ENCODE measurements at places on chromosomes 6 and 20.

GRCh38 chr20:62788607-62789006 is 7.7 kb upstream of the MRGBP start:
- DNase-seq, result no peak

- no peak for DNase-seq
Observed at GRCh38 chr6:37027811-37028469, 22.5 kb downstream of the FGD2 start.

DNA sequence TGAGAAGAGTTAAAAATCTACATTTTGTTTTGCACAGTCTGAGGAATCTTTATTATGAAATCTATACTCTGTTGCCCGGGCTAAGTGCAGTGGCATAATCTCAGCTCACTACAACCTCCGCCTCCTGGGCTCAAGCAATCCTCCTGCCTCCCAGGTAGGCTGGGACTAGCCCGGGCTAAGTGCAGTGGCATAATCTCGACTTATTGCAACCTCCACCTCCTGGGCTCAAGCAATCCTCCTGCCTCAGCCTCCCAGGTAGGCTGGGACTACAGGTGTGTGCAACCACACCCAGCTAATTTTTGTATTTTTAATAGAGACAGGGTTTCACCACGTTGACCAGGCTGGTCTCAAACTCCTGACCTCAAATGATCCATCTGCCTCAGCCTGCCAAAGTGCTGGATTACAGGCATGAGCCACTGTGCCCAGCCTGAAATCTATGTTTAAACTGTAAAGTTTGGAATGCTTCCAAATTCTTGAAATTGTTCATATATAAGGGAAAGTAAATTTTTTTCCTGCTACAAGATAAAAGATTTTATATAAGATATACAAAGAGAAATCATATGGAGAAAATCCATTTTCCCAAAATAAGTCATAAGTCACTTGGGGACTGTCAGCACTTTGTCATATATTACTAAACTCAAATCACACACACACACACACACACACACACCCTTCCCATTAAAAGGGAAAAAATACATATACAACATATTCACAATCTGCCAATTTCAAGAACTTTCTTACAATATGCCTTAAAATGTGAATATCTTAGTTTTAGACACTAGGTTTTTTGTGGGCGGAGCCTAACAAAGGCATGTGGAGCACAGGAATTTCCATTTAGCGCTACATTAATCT is 19.4 kb downstream of the PTPRK start:
- no peak for DNase-seq

- DNase-seq, result no peak
Observed at GRCh38 chr6:16405375-16405774, 167.0 kb downstream of the GMPR start.

DNA sequence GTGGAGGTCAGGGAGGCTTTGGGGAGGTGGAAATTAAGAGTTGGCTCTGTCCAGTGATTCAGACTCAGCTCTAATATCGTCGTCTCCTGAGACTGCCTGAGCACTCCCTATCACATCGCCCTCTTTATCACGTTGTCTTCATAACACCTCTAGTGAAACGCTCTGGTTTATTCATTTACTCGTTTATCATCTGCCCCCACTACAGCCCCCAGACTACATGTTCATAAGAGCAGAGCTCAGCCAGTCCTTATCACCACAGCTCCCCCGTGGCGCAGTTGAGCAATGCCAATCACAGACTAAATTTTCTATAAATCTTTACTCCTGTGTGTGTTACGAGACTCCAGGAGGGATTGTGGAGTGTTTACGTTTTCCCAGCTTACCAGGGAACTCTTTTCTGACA is 316.2 kb downstream of the ADGRB3 start:
- no peak for DNase-seq

DNA sequence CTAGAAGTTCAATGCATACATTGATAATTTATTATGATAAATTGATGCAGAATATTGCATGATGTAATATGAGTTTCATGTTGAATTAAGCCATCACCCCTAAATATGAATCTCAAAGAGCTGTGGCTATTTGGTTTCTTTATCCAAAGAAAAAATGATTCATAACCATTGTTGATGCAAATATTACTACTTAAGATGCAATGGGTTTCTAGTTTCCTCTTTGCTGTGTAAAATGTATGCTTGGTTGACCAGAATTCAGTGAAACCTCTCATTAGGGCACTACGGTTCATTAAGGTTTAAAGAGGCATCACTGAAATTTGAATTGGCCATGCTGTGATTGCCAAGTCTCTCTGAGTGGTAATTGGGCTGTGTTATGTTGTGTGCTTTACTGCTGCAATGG is 492.5 kb upstream of the FLRT3 start:
- DNase-seq, result no peak

DNA sequence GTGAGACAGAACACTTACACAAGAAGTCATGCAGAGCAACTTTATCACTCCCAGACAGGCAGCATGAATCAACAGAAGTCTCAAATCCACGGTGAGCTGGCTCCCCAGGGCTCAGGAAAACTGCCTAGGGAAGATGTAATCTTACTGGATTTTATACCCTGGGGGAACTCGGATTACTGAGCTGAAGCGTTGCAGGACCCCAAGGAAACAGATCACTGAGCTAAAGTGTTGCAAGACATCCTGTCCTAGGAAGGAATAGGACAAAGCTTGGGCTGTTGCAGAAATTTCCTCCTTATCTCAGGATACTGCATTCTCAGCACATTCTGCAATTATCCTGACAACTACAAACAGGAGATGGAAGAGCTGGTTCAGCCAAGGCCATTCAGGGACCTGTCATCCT is 224.8 kb downstream of the TFAP2A start:
- DNase-seq, result no peak

DNA sequence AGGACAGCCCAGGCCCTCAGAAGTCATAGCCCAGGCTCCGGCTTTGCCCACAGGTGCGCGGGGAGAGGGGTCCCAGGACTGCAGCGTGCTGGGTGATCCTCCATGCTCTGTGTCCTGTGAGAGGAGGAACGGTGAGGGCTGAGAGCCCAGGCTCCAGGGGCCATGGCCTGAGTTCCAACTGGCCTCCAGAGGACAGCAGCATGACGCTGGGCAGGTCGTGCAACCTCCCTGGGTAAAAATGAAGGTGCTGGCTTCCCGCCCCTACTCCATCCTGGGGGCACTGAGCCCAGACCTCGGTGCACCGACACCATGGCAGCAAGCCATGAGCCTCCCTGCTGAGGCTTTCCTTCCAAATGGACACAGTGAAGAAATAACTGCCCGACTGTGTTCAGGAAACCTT is 305.4 kb downstream of the TAF4 start:
- DNase-seq, result no peak

DNA sequence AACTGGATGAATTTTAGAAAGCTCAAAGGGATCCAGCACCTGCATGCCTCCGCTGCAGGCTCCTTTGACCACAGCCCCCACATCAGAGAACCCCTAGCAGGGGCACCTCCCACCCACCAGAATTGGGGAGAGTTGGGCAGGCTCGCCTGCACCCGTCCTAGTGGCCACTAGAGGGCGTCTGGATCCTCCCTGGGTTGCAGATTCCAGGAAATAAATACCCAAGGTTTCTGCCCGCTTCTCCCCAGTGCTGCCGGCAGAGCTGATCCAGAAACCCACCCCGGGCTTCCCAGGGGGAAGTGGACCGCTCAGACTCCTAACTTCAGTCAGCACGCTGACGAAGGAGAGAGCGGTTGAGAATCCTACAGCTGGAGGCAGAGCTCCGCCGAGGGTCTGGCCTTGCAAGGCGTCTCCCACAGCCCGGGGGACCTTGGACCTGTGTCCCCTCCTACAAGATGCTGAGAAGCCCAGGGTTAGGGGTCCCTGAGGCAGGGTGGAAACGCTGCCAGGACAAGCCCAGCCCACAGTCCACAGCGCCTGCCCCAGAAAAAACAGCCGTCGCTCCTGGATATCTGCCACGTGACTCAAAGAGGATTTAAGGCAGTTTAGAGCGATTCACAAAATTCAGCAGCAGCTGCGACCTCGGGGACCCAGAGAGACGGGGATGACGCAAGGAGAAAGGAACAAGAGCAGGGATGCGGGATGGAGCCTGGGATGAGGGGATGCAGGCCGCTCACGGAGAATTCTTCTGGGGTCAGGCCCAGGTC is 32.6 kb upstream of the PHACTR3 start:
- DNase-seq, result no peak

- DNase-seq, result no peak
Observed at GRCh38 chr6:43952746-43953145, 174.5 kb downstream of the MRPL14 start.

- no peak for DNase-seq
Observed at GRCh38 chr6:112480553-112480952, 133.4 kb downstream of the RFPL4B start.

DNA sequence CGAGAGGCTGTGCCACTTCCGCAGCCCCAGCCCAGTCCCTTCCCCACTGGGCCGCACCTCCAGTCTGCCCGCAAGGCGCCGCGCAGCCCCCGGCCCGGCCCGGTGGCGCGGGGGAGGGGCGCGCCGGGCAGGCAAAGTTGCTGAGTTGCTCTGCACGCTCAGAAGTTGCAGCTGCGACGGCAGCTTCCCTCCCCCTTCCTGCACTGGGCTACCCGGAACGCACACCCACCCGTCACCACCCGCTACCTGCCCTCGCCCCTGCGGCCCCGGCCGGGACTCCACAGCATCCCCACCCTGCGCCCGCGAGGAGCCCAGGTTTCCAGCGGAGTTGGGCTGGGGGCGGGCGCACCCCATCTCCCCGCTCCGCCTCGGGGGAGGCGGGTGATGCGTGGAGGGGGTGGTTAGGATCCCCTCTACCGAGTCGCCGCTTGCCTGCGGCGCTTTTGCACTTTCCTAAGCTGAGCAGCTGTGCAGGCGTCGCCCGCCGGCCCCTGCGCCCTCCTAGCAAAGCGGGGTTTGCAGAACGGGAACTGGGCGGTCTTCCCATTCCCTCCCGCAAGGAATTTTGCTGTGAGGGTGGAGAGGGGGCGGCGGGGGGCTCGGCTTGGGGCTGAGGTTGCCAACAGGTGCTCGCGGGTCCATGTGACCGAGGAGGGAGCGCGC is 55.9 kb upstream of the RREB1 start:
- peak; percentile 18 for DNase-seq

- no peak for DNase-seq
Observed at GRCh38 chr20:5364997-5365597, 48.3 kb upstream of the PROKR2 start.

- no peak for DNase-seq
Observed at GRCh38 chr6:140857739-140858380, 1274.9 kb upstream of the GJE1 start.

DNA sequence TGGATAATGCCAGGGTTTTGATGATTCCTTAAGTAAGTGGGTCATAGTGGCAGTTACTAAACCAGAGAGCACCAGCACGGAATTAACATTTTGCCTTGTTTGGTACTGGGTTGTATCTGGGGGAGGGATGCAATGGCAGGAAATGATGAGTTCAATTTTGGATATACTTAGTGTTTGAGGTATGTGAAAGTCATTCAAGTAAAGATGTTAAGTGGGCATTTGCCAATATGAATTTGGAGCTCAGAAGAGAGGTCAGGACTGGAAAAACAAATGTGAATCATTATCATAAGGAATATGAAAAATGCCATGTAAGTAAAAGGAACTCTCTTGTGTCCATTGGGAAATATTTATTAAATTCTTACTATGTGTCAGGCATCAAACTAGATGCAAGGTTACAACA is 6.2 kb downstream of the PXT1 start:
- DNase-seq, result no peak

GRCh38 chr20:14375416-14375985 is 38.1 kb upstream of the FLRT3 start:
- no peak for DNase-seq

- DNase-seq, result no peak
Observed at GRCh38 chr20:38272961-38273360, 12.4 kb upstream of the KIAA1755 start.

DNA sequence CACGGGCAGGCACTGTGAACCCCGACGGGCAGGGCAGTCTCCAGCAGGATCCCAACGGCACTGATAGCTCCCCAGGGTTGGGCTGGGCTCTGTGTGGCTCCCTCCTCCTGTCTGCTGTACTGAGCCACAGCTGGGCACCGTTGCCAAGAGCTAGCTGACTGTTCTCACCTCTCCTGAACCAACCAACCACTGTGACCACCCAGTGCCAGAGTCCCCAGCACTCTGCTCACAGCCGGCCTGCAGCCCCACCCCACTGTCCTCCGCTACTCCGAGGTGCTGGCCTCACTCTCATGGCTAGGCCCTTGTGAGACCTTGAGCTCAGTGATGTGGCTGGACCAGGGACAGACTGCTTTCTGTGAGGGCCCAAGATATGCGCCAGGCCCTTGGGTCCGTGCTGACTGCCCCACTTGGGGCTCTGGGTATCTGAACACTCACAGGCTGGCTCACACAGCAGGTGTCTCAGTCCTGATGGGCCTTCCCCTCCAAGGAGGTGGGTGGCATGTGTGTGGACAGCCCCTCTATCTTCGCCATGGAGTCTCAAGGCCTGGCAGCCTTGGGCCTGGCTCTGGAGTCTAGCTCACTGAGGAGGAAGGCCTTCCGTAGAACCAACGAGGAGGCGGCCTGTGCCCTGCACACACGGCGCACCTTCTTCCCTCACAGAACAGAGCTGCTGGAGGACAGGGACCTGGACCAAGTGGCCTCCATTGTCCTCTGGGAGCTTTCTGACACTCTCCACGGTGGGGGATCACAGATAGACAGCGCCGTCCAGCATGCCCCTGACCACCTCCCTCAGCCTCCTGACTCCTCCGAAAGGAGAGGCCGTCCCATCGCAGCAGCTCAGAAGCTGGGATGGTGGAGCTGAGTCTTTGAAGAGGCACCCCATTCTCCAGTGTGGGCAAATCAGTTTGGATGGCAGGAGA is 53.5 kb downstream of the TCP11 start:
- no peak for DNase-seq

- no peak for DNase-seq
Observed at GRCh38 chr6:106090001-106090400, 3.9 kb downstream of the PRDM1 start.

GRCh38 chr6:28789553-28790083 is 134.2 kb downstream of the TRIM27 start:
- no peak for DNase-seq

DNA sequence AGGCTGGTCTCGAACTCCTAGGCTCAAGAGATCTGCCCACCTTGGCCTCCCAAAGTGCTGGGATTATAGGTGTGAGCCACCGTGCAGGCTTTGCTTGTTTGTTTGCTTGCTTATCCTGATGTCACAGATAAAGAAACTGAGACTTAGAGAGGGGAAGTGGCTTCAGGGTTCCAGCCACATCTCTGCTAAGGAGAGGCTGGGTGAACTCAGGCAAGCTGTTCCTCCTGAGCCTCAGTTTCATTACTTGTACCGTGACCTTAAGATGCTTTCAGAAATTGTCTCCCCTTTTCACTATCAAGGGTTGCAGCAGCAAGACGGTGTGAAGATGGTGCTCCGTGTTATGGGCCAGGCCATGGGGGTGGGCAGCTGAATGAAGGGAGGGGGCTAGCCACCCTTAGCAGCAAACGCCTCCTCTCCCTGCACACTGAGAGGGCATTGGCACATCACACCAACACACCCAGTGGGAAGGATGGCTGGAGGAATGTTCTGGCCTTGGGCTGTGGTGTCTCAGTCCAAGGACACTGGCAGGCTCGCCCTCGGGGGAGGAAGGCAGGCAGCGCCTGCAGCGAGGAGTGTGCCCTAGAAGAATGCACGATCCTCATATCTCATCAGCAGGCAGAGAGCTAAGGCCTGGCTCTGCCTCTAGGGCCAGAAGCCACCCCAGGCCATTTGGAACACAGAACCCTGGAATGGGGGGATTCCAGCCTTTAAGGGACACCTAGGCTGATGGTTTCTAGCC is 48.2 kb upstream of the TLDC2 start:
- no peak for DNase-seq

- no peak for DNase-seq
Observed at GRCh38 chr6:119022796-119023195, 55.7 kb downstream of the FAM184A start.

GRCh38 chr6:3233904-3234303 is 6.5 kb upstream of the TUBB2B start:
- no peak for DNase-seq

GRCh38 chr6:77462359-77463307 is 658 bp downstream of the HTR1B start:
- DNase-seq, result no peak
